ENCODE measurements at places on chromosomes 12 and 14.
A peak's percentile ranks its signal among the peaks of the same experiment; 100 is the strongest.

- no peak for DNase-seq
Measured at GRCh38 chr12:22064968-22065367, 18.9 kb downstream of the CMAS start.

DNA sequence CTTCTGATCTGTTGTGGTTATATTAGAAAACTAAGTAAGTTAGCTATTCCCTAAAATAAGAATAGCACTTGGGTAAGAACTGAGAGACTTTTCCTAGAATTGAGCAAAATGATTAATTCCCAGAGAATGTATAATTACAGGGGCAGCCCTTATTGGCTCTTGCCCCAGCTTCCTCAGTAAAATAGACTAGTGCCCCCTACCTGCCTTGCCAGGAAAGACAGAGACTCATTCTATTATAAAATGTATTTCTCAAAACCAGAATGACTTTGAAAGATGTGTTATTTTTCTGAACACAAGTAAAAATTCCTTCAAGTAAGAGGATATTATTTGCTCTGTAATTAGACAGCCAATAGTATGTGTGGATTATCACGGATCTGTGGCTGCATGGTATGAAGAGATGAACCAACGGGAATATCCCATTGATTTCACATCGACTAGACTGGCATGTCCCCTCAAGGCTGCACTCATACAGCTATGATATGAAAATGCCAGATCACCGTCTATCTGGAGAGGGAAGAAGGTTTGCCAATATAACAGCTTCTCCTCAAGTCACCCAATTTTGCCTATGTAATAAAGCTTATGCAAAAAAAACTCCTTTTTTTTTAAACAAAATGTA lies 7.4 kb upstream of the GLRX5 start:
- peak; percentile 36 for DNase-seq

- no peak for DNase-seq
Measured at GRCh38 chr12:31009976-31010375, 63.7 kb upstream of the DDX11 start.

DNA sequence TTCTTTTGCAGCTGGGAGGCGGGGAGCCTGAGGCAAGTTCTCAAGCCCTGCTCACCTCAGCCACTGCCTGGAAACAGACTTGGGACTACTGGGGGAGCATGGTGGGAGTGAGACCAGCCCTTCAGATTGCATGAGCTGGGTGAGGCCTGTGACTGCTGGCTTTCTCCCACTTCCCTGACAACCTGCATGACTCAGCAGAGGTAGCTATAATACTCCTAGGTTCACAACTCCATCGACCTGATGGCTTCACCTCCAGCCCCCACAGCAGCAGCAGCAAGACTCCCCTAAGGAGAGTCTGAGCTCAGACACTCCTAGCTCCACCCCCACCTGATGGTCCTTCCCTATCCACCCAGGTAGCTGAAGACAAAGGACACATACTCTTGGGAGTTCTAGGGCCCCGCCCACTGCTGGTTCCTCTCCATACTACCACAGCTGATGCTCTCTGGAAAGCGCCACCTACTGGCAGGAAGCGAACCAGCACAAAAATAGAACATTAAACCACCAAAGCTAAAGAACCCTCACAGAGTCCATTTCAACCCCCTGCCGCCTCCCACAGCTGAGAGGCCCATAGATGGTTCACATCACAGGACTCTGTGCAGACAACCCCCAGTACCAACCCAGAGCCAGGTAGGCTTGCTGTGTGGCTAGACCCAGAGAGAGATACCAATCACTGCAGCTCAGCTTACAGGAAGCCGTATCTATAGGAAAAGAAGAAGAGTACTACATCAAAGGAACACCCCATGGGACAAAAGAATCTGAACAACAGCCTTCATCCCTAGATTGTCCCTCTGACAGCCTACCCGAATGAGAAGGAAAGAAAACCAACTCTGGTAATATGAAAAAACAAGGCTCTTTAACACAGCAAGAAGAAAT lies 68.7 kb downstream of the RPAP3 start:
- DNase-seq = peak; percentile 10

DNA sequence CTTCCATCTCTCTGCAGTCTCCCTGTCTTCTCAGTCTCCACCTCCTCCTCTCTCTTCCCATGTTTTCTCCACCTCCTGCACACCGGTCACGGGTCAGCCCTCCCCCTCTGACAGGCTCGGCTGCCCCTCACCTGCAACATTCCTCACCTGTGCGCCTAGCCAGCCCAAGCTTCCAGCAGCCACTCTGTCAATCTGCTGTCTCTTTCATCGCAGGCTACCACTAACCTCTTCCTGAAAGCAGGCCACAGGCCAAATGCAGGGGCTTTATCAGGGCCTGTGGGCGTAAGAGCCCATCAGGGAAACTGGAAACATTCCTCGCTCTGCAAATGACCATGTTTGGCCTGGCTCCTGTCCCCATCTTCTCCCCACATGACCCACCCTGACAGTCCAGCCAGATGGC lies 34.5 kb downstream of the CMKLR1 start:
- no peak for DNase-seq

GRCh38 chr14:37655418-37655817 lies 60.0 kb downstream of the TTC6 start:
- DNase-seq = no peak

GRCh38 chr12:69704357-69704756 lies 5.3 kb upstream of the BEST3 start:
- no peak for DNase-seq

DNA sequence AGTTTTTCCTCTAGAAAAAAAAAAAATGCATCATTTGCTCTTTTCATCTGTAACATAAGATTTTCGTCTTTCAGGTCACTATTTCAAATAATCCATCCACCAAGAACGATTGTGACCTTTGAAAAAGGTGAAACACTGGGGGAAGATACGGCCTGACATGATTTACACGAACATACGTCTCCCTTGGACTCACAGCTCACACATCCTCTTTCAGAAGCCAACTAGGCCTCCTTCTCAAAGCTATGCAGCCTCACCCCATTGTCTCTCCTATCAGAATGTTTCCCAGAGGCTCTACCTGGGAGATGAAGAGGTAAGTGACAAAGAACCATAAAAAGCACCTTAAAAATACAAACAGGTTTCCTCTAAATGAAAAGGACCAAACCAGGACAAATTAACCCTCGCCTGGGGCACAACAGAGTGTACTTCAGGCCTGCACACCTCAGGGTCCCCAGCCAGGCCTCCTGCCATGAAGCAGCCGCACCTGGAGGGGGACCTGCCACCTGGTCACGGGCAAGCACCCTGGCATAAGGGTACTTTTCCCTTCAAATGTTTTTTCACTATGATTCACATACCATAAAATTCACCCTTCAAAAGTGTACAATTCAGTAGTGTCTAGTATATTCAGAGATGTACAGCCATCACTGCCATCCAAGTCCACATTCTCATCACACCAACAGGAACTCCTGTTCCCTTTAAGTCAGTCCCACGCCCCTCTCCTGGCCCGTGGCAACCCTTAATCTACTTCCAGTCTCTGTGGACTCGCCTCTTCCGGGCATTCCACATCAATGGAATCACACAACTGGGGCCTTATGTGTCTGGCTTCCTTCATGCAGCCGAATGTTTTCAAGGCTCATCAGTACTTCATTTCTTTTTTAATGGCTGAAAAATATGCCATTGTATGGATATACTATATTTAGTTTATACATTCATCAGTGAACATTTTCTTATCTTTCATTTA lies 5.4 kb downstream of the SLC15A4 start:
- DNase-seq = no peak

DNA sequence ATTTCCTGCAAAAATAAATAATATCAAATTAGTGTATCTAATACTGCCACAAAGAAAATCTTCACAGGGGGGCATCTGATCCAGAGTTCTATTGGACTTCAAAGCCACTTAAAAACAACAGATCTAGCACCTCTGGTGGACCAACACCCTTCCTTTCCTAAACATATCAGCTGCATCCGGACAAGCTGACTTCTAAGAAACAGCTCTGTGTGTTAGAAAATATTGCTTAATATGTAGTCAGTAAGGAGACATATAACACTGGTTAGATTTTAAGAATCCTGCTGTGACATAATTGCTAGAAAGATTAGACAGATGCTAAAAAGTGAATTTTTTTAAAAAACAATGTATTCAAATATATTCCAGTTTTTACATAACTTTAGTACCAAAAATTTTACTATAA lies 61.1 kb upstream of the PTPRB start:
- no peak for DNase-seq

DNA sequence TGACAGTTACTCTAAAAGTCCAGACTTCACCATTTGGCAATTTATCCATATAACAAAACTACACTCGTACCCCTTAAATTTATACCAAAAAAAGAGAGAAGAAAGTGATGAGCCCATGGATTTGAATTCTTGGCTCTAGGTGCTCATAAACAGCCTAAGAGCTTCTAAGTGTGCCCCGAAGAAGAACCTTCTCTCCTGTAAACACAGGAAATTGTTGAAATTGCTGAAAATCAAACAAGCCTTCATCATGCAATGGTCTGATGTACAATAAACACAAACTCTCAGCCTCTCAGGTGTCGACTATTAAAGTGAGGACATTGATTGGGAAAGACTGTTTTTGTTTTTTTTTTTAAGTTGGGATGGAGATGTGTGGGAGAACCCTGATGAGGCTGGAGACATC lies 21.8 kb downstream of the PDE6H start:
- no peak for DNase-seq

DNA sequence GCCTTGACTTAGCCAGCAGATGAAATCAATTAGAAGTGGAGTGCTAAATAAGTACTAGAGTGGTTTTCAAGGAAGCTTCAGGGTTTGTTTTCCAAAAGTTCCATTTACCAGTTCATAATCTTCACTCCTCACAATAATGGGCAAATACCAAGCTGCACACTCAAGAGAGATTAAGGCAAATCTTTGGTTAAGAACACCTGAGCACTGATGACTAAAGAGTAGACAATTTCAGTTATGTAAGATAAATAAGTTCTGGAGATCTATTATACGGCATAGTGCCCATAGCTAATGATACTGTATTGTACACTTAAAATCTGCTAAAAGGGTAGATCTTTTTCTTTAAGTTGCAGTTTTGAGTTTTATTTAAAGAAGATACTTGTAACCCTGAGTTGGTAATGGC lies 125.0 kb downstream of the ARMH4 start:
- no peak for DNase-seq

- DNase-seq = no peak
Measured at GRCh38 chr14:58862416-58863160, 224.8 kb downstream of the DACT1 start.

DNA sequence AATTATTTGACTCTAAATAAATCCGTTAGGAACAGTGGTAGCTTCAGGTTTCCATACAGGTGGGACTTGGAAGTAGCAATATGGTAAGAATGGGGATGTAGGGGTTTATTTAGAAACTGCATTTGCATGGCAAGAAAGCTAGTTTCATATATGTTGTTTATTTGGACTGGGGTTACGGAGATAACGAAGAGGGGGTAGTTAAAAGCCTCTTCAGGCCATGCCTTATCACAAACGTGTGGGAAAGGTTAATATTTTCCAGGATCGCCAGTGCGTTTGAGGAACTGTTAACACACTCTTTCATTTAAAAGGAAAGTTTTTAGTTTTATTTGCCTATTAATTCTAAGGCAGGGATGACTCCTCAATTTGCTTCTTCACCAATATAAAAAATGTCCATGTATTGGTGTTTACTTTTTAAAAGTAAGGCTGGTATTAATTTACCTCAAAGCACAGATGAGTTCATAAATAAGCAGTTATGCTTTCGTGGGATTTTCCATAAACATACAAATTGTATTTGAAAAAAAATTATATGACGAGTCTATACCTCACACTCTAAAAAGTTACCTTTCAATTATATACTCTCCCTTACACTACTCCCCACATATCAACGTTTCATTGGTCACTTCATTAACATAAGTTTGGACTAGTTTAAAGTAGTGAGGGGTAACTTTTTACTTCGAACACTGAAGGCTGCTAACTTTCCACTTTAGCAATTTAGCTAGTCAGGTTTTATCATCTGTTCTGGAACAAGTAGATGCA lies 814 bp downstream of the RAB2B start:
- no peak for DNase-seq

DNA sequence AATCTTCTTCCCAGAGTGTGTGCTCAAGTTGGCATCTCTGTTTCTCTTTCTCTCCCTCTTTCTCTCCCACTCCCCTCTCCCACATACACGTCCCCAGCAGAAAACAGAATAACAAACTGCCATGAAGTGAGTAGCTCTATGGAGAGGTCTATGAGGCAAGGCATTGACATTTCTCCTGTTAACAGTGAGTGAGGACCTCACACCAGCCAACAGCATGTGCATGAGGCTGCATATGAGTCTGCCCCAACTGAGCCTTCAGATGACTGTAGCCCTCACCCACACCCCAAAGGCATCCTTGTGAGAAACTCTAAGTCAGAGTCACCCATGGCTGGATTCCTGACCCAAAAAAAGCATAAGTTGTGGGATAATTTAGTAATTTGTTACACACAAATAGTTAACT lies 50.4 kb downstream of the MAGOHB start:
- DNase-seq = no peak

DNA sequence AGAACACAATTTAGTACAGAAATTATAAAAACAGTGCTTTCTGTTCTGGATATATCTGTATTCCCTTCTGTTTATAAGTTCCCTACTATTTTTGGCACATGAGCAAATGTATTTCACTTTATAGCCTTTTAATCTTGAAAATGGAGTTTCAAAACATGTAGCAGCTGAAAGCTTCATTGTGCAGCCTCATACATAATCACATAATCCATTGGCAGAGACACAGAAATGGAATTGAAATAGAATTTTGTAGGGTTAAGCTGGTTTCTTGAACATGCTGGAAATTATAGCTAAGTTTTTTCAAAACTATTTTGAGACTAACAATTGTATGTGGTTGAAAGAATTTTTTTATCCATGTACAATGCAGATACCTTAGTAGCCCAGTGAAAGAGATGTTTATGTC lies 614.3 kb upstream of the MDGA2 start:
- DNase-seq = no peak

DNA sequence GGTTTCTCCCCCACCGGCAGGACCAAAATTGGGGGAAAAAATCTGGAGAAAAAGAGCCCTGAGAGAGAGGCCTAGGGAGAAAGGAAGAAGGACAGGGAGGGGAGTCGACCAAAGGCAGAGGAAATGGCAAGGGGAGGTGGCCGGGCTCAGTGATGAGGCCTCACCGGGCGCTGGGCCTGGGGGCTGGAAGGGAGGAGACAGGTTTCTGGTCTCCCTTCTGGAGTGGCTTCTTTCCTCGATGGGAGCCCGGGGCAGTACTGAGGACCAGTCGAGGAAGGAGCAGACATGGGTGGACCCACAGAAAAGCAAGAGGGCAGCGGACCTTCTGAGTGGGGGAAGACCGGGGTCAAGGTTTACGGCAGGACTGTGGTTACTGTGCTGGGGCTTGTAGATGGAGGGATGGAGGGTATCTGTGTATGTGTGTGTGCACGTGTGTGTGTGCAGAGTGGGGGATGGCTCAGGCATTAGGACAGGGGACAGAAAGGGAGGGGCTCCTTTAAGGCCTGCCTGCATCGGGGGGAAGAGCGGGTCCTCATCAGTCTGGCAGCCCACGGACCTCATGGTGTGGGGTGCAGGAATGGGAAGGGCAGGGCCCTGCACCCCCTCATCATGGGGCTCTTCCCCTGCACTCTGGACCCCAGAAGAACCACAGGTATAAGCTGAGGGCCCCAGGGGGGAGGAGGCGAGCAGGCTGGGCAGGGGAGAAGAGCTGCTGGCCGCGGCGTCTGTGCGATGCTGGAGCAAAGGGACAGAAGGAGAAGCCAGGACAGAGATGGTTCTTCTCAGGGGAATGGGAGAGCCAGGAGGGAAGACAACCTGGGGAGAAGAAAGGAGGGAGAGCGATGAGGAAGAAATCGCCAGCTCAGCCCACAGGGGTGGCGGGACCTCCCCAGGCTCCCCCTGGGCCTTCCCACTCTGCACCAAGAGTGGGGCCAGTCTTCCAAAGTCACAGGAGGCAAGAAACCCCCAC lies 15.1 kb upstream of the RPLP0 start:
- DNase-seq = no peak

- DNase-seq = no peak
Measured at GRCh38 chr12:64609536-64610078, 688 bp upstream of the RASSF3 start.

Measured in effector CD4-positive, alpha-beta T cell (primary cell).